Activated T-helper 1 cell treated with Interleukin-2 at 50 U/mL for 16 hours (primary cell): ENCODE measurements at places on chromosomes 4 and X.
A peak's percentile ranks its signal among the peaks of the same experiment; 100 is the strongest.

- no peak for DNase-seq
Observed at GRCh38 chr4:155877971-155878370, 11.9 kb upstream of the ASIC5 start.

DNA sequence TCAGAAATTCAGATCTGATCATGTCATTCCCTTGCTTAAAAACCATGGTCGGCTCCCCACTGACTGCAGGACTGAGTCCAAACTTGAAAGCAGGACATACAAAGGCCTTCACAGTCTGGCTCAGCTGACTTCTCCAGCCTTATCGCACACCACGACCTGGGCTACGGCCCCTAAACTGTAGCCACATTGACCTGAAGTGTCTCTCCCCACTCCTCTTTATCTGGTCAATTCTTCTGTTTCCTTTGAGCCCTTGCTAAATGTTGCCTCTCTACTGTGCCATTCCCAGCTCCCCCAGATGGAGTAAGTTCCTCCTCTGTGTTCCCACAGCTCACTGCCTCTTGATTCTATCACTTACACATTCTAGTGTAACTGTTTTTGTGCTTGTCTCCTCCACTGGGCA is 60.5 kb upstream of the CITED1 start:
- DNase-seq = no peak

GRCh38 chrX:29043746-29044145 is 456.5 kb downstream of the IL1RAPL1 start:
- no peak for DNase-seq

DNA sequence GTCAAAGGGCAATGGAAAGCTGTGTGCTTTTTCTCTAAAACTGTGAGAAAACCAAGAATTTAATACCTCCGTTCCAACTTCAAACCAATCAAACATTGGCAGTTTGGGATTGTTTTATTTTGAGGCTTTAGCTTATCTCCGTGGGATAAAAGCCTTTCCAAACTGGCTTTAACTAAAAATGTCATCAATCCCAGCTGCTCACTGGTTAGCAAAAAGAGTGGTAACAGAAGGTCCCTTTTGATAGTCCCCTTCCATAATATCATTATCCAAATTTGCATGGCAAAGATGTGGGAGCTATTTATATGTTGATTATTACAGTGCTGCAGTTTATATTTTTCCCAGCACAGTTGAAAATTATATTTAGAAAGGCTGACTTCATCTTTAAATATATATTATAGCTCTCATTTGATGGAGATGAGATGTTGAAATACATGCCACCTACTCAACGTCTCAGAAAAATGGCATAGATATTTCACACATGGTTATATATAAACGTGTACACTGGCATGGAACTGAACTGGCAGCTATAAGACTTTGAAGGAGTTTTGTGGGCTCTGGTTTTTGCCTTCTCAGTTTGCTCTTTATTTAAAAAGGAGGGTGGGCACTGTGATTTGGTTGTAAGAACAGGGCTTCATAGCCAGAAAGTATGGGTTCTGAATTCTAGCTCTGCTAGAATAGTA is 707.1 kb upstream of the SLIT2 start:
- no peak for DNase-seq

GRCh38 chr4:153934688-153935017 is 145.8 kb upstream of the SFRP2 start:
- DNase-seq = no peak

DNA sequence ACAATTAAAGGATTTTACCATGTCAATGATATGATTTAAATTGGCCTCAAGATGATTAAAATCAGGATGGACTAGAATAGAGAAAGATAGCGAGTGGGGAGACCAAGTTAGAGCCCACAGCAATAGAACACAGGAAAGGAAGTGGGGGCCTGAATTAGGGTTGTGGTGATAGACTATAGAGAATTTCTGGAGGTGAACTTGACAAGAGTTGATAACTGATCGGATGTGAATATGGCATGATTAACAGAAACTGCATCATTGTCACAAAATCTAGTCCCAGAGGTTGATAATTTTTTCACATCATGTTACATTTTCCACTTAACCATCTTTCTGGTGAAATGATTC is 26.3 kb upstream of the TRPC3 start:
- no peak for DNase-seq

DNA sequence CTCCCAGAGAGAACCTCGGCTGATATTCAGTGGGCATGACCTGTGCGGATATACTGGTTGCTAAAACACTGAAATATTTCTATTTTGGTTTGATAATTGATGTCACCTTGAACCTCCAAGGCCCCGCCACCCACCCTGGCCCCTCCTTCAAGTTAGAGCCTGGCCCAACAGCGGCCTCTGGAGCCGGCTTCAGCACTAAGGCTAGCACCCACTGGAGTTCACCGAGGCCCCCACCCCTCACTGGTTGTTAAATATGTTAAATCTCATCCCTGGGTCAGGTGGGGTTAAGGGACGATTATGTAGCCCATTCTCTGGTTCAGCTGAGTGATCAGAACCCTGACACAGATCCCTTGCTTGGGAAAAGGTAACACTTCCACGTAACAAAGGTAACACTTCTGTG is 24.3 kb downstream of the SEL1L3 start:
- no peak for DNase-seq

DNA sequence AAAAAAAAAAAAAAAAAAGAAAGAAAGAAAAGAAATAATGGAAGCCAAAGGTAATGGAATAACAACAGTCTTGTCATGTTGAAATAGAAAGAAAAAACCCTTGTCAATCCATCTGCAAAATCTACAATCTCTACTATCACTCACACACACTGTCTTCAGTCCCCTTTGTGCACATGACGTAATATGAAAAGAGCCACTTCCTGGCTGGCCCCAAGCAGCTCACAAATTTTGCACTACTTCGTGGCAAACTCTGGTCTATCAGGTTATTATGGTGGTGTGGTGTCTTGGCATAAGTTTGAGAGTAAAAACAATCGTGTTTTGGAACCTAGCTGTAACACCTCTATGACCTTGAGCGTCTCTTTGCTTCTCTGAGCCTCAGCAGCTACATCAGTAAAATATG is 8.3 kb upstream of the AFAP1 start:
- DNase-seq = no peak

DNA sequence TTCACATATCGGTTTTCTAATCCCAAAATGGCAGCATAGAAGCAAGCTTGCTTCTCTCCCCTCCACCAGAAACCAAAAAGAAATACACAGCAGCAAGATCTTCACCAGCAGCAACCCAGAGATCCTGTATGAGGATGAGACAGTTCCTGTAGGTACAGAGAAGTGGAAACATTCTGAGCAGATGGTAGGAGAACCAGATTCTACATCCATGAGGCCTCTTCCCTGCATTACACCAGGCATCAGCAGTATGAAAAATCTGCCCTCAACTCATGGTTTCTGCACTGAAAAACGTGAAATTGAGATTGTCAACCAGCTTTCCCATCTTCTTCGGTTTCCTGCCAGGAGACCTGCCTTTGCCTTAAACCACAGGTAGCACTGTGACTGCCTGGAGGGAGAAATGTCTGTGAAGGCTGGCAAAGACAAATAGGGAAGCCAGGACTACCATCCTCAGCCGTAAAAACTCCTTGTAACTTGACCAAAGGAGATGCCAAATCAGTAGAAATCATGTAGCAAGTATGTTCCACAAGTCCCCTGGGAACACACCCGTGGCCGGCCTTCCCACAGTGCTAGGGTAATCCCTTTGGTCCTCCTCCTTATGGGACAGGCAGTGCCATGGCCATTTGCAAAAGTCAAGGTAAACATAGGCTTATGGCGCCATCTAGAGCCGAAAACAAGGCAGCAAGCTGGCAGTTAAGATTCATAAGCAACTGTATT is 24.0 kb upstream of the MTHFD2L start:
- peak; percentile 2 for DNase-seq

DNA sequence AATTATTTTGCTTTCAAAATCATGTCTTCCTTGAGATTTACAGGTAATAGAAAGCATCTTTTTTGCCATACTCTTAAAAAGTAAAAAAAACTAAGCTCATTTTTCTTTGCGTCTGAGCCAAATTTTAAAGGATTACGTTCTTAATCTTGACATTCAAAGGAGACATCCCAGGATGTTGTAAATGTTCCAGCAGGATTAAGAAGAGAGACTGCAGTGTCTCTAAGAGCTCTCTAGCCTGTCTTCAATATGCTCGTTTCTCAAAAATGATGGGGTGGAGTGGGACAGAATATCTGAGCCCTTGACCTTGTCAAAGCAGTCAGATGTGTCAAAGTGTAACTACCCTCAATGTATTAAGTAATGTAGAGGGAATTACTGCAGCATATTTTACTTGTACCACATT is 363.3 kb downstream of the PCDH7 start:
- DNase-seq = no peak

DNA sequence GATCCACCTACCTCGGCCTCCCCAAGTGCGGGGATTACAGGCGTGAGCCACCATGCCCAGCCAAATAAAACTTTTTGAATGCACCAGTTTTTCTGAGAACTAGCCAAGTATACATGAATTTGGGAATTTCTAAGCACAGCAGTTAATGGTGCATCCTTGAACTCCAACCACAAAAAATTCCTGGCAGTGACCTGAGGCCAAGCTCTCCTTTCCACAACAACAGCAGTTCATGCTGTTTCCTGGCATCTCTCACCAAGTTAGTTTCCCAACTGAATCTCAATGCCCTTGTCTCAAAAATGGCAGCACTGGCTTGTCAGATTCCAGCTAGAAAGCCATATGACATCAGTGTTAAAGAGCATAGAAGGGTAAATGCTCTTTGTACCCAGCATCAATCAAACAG is 15.9 kb upstream of the XKRX start:
- no peak for DNase-seq

DNA sequence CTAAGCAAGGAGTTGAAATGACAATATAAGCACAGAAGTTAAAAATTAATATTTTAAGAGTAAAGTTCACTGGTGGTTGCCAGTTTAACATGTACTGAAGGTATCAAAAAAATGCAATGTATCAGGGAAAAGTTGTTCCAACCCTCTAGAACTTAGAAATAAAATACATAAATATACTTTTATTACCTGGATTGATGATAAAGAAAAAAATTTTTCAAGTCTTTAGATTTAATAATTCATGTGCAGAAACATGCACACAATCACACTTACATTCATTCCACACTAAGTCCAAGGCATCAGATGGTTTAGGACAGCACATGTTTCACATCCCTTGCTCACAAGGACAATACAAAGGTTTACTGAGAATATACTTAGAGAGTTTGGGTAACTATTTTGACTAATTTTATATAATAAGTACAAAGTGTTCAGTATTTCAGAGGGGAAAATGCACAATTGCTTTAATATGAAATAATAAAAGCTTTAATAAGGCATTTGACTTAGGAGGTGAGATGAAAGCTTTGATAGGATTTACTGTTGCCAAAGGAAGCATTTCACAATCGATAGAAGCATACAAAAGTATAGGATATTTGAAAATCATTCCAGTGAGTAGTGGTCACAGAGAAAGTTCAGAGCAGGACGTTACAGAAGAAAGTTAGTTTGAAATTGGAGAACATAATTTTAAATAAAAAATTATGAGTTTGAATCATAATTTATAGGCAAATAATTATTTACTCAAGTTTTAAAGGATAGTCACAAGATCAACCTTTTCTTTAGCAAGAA is 392 bp upstream of the UGT2A3 start:
- DNase-seq = no peak

GRCh38 chr4:164428561-164428960 is 325.4 kb upstream of the SMIM31 start:
- DNase-seq = no peak

GRCh38 chr4:110527156-110527555 is 51.2 kb downstream of the ENPEP start:
- no peak for DNase-seq

DNA sequence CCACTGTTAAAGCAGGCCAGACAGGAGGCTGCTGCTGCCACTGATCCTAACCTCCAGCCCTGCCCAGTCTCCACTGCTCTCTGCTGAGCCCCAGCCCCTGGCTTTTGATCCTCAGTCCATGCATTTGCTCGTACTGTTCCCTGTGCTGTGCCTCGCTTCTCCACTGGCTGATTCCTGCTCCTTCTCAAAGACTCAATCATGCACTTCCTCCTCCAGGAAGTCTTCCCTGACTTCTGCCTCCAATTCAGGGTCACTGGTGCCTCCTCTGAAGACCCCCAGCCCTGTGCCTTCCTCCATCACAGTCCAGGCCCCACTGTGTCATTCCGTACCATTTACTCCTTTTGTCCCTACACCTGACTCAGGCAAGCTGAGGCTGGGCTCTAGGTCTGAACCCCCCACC is 230.6 kb upstream of the PSAPL1 start:
- DNase-seq = no peak
